ENCODE measurements at places on chromosomes 5 and 9. TPM values are rescaled to one million over a fixed set of nuclear protein-coding genes. Genes with fewer than 3 reads are reported as not detected.

Gene SURF2
- polyA plus RNA-seq, result 21.2 TPM

Gene SPATA31E1
- polyA plus RNA-seq, result not detected

GRCh38 chr9:81116340-81117137 is 572.8 kb downstream of the TLE1 start:
- DNase-seq, result no peak

DNA sequence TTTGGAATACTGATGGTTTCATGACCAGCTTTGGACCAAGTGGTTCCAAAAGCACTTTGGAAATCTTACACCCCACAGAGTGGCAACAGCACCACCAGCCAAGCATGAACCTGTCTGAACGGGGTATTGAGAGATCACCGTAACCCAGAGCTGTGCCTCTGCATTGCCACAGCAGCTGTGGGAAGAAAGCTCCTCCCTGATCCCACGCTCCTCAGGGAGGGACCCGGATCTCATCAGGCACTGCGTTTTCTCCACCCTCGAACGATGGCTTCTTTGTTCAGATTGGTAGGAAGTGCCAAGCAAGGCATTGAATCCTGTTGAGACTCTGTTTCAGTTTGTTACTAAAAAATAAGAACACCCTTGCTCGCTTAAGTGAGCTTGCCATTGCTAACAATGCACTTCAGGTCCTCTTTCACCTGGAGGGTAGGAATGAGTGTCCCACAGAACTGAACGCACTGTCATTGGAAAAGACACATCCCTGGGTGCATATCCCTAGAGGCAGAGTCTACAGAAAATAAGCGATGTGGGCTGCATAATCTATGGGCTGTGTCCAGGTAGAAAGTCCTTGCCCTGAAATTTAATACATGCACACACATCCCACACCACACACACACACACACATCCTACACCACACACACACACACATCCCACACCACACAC is 118.0 kb upstream of the ICE1 start:
- no peak for DNase-seq

- peak; percentile 40 for DNase-seq
These were observed 127.3 kb downstream of the MACROH2A1 start for GRCh38 chr5:135271533-135272310.

Data from left lung (tissue), 14 donors.